ENCODE measurements at places on chromosomes 6 and 20.

- peak; percentile 54 for DNase-seq
Observed at GRCh38 chr6:12012038-12012557, at the start of gene HIVEP1. HIVEP1 (plus strand) TSS chr6:12012312; CDS start chr6:12015629, 3,317 bp downstream.

DNA sequence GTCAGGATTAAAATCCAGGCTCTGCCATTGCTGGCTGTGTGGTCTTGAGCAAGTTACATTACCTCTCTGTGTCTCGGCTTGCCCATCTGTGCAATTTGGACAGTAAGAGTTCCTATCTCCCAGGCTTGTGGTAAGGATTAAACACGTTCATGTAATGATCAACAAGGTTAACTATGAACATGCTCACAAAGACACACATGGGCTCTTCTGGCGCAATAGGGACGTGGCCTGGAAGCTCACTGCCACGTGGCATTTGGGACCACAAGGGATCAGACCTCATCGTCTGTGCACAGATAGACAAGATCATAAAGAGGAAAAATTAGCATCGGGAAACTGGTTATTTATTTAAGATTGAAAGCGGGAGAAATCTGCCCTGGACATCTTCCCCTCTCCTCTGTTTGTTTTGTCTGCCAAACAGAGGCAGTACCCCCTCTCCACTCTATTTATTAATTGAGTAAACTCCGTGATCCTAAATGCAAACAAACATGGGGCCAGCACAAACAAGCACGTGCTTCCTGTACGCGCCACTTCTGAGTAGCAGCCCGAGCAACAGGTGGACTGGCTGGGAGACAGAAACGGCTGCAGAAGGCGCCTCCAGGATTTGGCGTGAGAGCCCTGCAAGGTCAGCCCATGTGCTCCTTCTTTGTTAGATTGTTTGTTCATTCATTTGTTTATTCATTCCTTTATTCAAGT lies 95.0 kb downstream of the CDH26 start:
- DNase-seq, result peak; percentile 87

DNA sequence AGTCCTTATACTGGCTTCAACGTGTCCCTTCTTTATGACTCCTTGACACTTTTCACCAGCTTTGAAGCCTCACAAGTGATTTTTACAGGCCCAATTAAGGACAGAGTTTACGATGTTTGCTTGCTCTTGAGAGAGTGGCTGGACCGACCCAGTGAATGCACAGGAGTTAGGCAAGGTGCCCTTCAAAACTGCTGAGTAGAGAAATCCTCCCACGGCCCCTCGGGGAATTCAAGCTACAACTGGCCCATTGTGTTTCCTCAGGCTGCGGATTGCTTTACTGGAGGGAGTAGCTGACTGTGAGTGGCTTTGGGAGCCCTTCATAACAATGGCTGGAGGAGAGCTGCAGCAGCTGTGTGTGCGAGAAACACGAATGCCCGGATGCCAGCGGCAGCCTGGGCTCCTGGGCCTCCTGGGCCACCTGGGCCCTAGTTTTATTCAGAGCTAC lies 50.0 kb downstream of the SGK1 start:
- DNase-seq, result peak; percentile 66

GRCh38 chr6:148521158-148521557 lies 178.5 kb downstream of the SASH1 start:
- no peak for DNase-seq

DNA sequence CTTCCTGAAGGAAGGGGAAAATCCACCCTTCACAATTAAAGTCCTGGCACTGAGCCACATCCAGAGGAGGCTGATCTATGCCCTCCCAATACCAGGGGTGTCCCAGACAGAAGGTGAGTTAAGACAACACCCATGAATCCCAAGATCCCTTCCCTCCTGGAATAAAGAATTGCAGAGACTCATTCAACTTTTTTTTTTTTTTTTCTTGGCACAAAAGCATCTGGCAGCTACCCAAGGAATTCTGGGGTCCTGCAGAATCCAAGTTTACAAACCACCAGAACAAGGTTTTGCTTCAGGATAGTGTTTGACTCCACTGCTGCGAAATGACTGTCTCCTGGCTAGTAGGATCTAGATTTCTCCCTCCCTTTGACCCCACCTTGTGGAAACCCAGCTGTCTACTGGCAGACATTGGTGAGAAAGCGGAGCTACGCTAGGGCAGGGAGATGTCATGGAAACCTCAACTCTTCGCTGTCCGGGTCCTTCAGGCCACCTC lies 37.4 kb downstream of the JAG1 start:
- DNase-seq, result no peak

DNA sequence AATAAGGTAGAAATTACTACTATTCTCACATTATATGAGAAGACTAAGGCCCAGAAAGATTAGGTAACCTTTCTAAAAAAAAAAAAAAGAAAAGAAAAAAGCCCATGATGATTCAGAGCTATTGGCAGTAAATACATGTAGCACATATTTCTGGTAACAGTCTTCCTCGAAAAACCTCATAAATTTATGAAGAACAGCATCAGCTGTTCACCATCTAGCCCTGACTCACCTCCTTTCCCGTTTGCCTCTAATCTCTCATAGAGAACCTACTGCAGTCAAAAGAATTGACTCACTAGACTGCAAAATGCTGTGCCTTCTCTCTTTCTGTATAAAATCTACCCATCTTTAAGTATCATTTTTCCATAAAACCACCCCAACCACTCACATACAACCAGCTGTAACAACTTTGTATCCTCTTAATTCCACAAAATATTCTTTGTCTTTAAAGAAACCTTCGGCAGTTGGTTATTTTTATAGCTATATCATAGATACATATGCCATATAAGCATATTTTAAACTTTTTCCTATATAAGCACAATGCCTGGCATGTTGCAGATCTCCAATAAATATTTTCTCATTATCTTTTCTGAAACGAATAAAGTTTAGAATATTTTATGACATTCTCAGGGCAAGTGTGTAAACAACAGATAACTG lies 152.7 kb upstream of the ENPP5 start:
- DNase-seq, result no peak

DNA sequence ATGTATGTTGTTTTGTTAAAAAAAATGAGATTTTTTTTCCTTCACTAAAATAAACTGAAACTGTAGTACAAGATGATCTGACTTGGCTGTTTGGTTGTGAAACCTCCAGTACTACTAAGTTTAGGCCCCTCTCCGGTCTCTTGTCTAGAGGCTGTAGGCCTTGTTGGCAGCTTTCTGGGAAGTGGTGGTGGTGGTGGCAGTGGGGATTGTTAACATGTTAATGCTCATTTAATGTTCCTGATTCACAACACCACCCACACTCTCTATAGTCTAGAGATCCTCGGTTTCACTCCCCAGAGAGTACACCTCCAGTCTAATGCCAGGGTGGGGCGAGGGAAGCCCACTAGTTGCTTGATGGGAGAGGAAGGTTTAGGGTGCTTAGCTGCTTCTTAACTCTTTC lies 24.1 kb downstream of the STK4 start:
- no peak for DNase-seq

DNA sequence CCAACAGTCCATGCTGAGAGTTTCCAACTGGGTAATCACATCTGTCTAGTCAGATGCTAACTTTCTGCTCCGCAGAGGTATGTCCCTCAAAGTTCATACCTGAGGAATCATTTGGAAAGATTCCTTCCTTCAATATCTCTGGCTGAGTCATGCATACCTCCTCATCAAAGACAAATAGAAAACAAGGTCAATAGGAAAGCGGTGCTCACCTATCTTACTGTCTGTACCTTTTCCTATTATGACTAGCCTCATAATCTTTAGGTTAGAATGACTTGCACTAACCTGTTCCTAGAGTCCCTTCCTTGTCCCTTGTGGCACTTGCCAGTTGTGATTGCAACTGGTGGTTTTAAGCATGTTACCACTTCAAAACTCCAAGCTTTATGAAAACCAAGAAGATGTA lies 78.2 kb upstream of the PTPRK start:
- no peak for DNase-seq

DNA sequence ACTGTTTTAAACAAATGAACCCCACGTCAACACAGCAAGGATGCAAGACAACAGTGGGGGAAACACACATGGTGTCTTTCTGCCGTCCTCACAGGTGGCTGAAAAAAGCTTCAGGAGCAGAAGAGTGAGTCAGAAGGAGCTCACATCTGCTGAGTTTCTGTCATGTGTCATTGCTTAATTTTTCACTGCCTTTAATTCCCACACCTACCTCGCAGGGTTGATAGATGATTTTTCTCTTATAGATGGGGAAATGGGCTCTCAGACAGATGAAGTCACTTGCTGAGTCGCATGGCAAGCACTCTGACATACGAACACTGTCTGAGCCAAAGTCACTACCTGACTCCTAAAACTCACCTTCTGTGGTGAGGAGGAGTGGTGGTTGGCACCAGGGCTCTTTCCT lies 28.3 kb upstream of the CARMIL1 start:
- DNase-seq, result no peak

Data from NCI-H1105 treated with DMSO at 0.1 percent for 48 hours (cell line).